ENCODE measurements at places on chromosomes 12 and 14. TPM values are rescaled to one million over a fixed set of nuclear protein-coding genes. Genes with fewer than 3 reads are reported as not detected.

DNA sequence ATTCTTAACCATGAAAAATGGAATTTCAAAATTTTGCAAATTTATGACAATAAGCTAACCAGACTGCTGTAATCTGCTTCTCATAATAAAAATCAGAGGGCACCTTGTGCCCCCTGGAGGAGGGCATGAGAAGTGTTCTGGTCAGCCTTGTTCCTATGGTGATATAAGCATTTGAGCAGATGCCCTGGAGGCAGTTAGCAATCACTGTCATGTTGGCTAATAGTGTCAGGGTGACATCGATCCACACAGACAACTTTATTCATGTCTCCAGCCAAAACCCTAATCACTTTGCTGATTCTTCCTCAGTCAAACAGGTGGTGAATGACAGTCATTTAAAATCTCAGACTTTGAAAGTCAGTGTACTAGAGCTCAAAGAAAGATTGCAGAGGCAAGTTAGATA lies 943.0 kb downstream of the GALC start:
- no peak for DNase-seq

MSRB3 gene
- total RNA-seq = 0.68 TPM

DNA sequence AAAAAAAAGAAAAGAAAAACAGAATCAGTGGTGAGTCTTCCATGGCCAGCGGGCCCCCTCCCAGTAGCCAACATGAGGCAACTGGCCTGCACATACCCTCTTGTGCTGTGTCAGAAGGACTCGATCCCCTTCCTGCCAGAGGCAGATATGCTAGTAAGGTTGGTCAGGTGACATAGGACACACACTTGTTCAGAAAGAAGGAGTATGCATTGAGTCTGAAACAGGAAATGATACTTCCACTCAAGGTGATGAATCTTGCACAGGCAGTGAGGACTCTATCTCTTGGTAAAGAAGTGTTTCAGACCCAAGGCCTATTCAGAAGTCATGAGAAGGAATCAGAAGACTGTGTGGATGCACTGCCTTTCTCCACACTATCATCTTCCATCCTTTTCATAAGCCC lies 269.7 kb upstream of the FAR2 start:
- DNase-seq = no peak

GRCh38 chr12:87259391-87259790 lies 769.8 kb downstream of the C12orf50 start:
- no peak for DNase-seq

CD27 gene
- total RNA-seq = 138 TPM

- DNase-seq = no peak
Observed at GRCh38 chr12:95789126-95790032, 1.2 kb downstream of the NTN4 start.

- no peak for DNase-seq
Observed at GRCh38 chr14:41298328-41298690, 308.4 kb upstream of the LRFN5 start.

- no peak for DNase-seq
Observed at GRCh38 chr12:107404981-107405380, 280.6 kb upstream of the PWP1 start.

DNA sequence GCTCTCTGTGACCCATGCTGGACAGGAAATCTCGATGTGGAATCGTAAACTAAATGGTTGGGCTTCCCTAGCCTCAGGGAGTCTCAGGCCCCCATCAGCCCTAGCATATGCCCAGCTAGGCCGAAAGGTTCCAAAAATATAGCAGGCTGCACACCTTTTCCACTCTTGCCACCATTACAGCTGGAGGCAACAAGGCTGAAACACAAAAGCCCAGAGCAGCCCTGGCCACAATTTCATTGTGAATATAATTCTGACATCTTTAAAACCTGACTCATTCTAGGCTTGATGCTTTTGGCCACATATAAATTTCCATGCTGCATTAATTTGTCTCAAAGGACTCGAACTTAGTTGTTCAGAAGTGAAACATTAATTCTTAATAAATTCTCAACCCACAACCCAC lies 382.2 kb downstream of the GRIN2B start:
- DNase-seq = no peak

C1R gene
- 3.6 TPM for total RNA-seq

ALDH1L2 gene
- total RNA-seq = not detected

Measured in T-cell (primary cell).